ENCODE measurements at places on chromosomes 7 and 10.

DNA sequence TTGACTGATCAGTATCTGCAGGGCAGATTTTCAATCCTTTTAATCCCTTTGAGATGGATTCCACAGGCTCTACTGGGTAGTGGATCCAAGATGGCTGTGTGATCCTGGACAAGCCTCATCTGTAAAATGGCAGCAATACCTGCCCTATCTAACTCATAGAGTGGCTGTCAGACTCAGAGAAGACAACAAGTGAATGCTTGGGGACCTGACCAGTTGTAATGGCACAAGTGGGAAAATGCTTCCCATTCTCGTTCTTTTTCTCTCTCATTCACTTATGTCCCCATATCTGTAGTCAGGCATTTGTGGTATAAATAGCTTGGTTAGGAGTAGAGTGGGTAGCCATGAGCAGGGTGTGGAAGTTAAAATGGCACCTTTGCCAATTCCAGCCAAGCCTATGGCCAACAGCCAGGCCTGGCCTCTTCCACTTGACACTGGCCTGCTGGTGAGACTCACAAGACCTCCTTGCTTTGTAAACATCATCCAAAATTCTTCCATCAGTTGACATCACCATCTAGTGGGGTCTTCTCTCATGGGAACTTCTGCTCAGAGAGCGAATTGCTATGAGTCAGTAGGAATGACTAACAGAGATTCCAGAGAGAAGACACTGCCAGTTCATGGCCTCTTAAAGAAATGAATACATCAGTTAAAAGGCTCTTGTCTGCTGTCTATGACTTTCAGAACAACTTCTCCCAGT, 150.1 kb downstream of the PLPP4 start:
- DNase-seq, result no peak

GRCh38 chr7:6232534-6232933, 39.9 kb downstream of the CYTH3 start:
- DNase-seq, result no peak

DNA sequence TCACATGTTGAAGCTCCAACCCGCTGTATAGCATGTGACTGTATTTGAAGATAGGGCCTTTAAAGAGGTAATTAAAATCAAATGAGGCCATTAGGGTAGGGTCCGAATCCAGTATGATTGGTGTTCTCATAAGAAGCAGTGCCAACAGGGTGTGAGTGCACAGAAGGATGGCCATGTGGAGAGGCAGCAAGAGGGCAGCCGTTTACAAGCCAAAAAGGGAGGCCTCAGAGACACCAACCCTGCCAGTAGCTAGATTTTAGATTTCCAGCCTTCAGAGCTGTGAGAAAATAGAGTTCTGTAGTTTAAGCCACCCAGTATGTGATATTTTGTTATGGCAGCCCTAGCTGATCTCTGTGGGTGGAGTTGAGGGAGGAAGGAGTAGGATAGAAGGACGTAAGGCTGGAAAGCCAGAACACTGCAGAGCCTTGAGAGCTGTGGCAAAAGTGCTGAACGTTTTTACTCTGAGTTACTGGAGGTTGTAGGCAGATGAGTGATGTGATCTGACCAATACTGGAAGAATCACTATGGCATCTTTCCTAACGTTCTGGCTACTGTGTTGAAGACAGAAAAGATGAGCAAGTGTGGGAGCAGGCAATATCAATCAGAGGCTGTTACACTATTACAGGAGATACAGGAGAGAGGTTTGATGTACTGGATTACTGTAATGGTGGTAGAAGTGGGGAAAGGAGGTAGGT, 334.9 kb downstream of the ELMO1 start:
- no peak for DNase-seq

GRCh38 chr10:52578871-52579405, 193.6 kb downstream of the MBL2 start:
- no peak for DNase-seq

- peak; percentile 42 for DNase-seq
These were observed 373 bp downstream of the PAXIP1 start for GRCh38 chr7:155002411-155003091.

GRCh38 chr7:124689523-124689922, 76.1 kb downstream of the GPR37 start:
- DNase-seq, result no peak

DNA sequence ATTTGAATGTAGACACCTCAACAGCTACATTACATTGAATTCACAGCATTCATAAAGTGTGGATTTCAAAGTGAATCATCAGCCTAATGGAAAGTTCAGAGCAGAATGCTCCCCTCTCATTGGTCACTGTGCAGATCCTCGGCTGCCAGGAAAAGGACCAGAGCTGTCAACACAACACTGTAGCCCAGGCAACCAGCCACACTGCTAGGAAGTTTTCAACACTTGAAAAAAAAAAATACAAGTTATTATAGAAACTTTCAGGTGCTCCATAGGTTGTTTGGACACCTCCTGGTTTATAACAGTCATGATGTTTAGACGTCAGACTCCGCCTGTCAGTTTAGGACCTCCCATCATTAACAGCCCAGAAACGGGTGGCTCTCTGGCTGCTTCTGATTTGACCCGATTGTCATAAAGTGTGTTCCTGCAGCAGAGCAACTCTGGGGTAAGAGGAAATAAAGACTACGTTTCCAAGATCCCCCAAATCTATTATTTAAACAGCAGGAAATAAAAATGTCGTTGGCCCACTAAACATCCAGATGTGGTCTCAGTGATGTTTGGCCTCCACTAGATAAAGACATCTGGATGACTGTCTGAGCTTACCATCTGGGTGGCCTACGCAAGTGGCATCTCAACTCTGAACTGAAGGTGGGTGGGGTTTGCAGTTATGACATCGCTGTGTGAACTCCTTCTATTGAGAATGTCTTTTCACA, 117.4 kb downstream of the CABCOCO1 start:
- no peak for DNase-seq

DNA sequence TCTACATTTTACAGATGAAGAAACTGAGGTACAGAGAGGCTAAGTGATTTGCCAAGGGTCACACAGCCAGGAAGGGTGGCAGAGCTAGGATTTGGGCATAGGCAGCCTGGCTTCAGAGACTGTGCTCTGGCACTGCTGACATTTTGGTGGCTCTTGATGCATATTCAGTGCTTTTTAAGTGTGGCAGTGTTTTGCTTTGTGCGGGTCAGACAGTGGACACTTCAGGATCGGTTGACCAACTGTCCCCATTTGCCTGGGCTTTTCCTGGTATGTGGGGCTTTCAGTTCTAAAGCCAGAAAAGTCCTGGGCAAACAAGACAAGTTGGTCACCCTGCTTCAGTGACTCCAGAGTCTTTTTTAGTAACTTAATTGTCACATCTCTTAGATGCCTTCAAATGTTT, 35.0 kb downstream of the SUFU start:
- DNase-seq, result no peak

Measured in left kidney (tissue), 8 donors.